Right ventricle myocardium superior (tissue), 1 donor: ENCODE measurements at places on chromosomes 16 and 17. TPM values are rescaled to one million over a fixed set of nuclear protein-coding genes. Genes with fewer than 3 reads are reported as not detected.

GRCh38 chr17:61799812-61800484 is 63.4 kb downstream of the BRIP1 start:
- no peak for DNase-seq

The SPECC1 gene
- total RNA-seq = 8.5 TPM

GRCh38 chr17:73068322-73069153 is 23.9 kb downstream of the SLC39A11 start:
- no peak for DNase-seq

- DNase-seq = no peak
Observed at GRCh38 chr16:15581127-15581815, 61.7 kb downstream of the MARF1 start.

- DNase-seq = no peak
Observed at GRCh38 chr17:68783861-68784260, 171.3 kb downstream of the ABCA8 start.

The TERB1 gene
- not detected for total RNA-seq

- DNase-seq = no peak
Observed at GRCh38 chr17:80927791-80928216, 63.8 kb upstream of the CHMP6 start.

DNA sequence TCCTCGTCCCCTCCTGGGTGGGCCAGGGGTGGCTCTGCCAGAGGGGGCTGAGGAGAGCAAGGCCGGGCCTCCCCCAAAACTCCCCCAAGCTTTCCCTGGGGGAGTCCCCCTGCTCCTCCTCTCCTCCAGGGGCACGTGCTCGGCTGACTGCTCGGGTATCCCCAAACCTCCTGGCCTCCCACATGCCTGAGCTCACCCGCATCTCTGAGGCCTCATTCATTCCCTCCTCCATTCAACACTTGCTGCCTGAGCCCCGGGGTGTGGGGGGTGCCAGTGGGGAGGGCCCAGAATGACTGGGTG is 83.1 kb downstream of the RTN4RL1 start:
- DNase-seq = no peak

- no peak for DNase-seq
Observed at GRCh38 chr16:11627822-11628457, 40.3 kb upstream of the SNN start.

The CXCL16 gene
- total RNA-seq = 2.7 TPM

- no peak for DNase-seq
Observed at GRCh38 chr17:64244165-64244564, 18.9 kb downstream of the TEX2 start.

The SEZ6 gene
- not detected for total RNA-seq

GRCh38 chr17:43898446-43898845 is 8.9 kb downstream of the MPP2 start:
- no peak for DNase-seq

GRCh38 chr17:73371836-73372235 is 60.0 kb upstream of the CDC42EP4 start:
- peak; percentile 30 for DNase-seq

DNA sequence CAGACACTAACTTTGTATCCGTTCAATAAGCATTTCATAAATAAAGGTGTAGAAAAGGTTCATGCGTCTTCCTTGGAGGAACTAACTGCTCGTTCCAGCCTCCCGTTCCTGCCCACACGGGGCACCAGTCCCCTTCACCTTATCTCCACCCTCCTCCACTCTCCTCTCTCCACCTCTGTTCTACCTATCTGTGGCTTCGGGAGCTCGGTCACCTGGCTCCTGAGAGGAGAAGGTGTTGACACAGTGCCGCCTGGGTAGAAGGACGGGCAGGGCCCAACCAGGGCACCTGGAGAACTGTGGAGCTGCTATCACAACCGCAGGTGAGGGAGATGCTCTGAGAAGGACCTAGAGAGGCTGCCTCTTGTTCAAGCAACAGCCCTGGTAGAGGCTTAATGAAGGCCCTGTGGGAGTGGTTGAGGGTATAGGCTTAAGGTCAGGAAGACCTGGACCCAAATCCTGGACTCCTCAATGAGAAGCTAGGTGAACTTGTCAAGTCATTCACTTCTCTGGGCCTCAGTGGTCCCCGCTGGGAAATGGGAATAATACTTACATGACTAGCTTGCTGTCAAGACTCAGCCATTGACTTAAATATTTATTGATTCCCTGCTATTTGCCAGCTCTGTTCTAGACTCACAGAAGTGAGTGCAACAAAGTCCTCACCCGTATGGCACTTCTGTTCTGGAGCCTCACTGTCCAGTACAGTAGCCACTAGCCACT is 9.6 kb upstream of the MINK1 start:
- no peak for DNase-seq

DNA sequence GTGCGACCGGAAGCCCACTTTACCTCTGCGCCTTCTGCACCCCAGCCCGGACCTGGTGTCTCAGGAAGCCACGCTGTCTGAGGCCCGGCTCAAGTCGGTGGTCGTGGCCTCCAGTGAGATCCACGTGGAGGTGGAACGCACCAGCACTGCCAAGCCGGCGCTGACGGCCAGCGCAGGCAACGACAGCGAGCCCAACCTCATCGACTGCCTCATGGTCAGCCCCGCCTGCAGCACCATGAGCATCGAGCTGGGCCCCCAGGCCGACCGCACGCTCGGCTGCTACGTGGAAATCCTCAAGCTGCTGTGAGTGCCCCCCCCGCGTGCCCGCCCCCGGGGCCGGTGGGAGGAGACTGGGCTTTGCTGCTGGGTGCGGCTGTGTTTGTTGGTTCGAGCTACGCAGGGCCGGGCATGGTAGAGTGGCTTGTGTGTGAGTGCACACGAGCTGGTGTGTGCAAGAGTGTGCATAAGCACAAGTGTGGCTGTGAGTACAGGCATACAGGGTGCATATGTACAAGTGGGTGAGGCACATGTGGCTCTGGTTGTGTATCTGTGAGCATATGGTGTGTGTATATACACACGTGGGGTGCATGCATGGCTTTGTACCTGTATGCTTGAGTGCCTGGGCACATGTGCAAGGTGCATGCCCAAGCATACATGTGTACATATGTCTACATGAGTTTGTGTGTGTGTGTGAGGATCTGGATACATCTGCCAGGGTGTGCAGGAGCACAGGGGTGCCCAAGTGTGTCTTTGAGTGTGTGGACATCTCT is 100.6 kb upstream of the PLCG2 start:
- DNase-seq = peak; percentile 50

DNA sequence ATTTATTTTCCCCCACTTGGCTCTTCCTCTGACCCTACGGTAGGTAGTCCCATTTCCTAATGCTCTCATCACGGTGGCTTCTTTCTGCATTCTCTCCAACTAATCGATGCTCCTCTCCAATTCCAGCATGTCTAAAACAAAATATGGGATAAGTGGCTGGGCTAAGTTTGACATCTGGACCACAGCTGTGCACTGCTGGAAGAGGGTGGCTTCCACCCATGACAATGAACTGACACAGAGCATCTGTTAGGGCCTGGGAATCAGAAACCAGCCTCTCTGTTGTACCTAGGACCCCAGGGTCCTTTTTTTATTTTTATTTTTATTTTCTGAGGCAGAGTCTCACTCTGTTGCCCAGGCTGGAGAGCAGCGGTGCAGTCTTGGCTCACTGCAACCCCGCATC is 29.0 kb upstream of the SLC39A11 start:
- DNase-seq = no peak

The FGF11 gene
- 9.8 TPM for total RNA-seq

GRCh38 chr17:1108478-1108764 is 71.4 kb downstream of the ABR start:
- DNase-seq = peak; percentile 51

DNA sequence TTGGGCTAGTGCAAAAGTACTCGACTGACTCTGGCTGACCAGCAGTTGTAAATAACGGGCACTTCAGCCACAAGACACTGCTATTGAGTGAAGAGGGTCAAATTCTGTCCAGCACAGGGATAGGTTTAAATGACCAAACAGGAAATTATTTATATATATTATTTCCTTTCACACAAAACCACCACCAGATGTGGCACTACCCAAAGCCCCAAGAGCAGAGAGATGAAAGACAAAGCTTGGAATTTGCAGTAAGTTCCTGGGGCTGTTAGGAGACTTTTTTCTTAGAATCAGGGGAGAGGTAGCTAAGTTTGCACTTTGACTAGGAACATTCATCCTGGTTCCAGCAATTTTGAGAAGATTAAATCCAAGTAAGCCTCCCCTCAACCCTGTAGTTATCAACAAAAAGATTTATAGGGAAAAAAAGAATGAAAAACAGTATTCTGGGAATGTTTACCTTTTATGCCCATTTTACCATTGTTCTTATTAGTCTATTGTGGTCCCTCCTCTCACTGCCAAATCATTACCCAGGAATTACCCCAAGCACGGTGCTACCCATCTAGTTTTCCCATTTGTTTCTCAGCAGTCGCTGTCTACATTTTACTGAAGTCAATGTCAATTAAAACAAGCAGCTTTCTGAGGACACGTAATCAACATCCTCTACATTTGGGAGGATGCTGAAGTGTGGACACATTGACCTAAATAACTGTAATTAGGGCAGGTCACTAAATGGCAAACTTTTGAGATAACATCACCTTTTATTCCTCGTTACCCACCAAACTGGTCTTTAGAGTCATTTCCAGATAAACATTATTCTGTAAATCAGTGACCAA is 43.5 kb downstream of the GRB7 start:
- no peak for DNase-seq

DNA sequence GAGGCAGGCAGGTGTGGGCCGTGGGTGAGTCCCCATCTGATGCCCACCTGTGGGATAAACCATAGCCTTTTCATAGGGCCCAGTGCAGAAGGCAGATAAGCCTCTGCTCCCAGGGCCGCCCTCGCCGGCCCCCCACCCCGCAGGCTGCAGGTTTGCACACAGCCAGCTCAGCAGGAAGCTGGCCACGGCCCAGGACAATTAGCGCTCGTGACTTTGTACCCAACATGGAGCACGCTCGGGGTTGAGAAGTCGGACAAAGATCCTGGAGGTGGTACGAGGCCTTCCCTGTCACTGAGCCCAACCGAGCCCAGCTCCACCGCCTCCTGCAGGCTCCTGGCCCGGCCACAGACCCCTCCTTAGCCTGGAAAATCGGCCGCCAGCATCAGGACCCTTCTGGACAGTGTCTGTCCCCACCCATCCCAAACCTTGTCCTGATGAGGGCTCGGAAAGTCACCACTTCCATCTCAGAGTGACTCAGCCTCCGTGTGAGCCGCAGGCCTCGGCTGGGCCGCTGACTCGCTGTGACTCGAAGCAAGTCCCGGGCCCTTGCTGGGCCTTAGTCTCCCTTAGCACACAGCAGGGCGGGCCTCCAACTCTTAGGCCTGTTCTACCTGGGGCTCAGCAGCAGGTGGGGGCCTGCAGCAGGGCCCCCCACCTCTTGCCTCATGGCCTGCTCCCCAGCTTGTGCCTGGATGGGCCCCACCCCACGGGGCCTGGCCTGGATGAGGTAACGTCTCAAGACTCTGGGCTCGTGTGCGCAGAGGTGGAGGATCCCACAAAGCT is 22.7 kb downstream of the FAM83G start:
- DNase-seq = no peak

DNA sequence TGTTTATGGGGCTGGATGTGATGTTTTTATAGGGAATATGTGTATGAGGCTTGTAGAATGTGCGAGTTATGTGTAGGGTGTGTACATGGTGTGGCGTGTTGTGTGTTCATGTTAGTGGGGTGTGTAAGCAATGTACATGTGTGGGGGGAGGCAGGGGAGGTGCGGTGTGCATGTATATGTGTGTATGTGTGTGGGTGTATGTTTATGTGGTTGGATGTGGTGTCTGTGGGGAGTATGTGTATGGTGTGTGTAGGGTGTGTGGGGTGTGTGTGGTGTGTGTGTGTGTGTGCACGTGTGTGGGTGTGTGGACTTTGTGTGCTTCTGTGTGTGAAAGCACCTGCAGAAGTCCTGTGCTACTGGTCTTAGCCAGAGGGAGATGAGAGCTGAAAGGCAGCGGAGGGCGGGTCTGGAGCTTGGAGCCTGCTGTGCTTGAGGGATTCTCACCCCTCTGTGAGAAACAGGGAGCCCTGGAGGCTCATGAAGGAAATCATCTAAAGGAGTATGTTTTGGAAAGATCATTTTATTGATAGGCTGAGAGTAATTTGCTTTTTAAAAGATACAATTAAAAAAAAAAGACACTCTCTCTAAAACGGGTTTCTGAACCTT is 222.7 kb downstream of the HS3ST4 start:
- no peak for DNase-seq

The PYY gene
- not detected for total RNA-seq

The CCDC144A gene
- 1.8 TPM for total RNA-seq

GRCh38 chr16:8053437-8053836 is 536.9 kb downstream of the TMEM114 start:
- DNase-seq = no peak

- DNase-seq = no peak
Observed at GRCh38 chr17:64150237-64151015, 20.5 kb upstream of the ERN1 start.
